ENCODE measurements at places on chromosomes 4 and X.
A peak's percentile ranks its signal among the peaks of the same experiment; 100 is the strongest.

GRCh38 chrX:132776486-132777210, 181.8 kb downstream of the HS6ST2 start:
- DNase-seq = no peak

DNA sequence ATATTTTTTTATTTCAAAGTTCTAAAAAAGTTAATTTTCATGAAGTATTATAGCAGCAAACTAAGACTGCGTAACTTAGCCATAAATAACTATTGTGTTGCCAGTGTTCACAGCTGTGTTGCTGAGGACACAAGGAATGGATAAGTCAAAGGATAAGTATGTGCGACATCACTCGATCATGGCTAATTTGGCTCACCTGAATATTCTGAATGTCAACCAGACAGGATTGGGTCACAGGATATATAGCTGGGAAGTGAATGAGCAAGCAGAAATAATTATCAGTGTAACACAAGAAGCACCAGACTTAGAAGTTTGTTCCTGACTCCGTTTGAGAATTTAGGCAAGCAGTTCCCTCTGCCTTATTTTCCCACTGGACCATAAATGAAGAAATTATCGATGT, 33.9 kb downstream of the PRDM8 start:
- no peak for DNase-seq

DNA sequence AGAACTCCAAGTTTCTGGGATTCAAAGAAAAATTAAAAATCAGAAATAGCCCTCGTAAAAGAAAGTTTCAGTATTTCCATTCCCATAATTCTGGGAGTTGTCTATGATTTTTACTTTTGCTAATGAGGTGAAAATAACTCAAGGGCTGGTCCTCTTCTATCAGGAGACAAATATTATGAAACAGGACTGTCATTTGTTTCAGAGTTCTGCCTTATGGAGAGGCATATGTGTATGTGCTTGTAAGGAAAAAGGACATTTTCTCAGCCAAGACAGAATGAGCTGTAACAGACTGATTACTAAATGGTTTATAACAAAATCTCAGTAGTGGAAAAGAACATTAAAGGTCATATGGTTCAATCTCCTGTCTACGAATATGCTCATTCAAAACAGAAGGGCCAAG, 59.0 kb upstream of the TAB3 start:
- no peak for DNase-seq

DNA sequence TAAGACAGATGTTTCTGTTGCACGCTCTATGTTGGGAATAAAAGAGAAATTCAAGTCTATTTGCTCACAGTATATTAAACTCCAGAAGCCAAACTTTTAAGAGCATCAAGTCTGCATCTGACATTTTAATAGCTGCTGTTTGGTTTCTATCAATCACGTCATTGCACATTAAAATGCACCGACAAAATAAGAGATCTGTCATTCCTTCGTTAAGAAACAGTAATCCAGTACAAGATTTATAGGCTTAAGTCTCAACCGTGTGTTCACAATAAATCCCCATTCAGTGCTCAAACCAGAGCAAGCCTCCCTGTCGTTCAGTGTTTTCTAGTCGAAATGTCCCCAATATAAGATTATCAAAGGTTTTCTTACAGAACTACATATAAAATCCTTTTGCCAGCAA, 89.0 kb upstream of the BMPR1B start:
- DNase-seq = no peak

DNA sequence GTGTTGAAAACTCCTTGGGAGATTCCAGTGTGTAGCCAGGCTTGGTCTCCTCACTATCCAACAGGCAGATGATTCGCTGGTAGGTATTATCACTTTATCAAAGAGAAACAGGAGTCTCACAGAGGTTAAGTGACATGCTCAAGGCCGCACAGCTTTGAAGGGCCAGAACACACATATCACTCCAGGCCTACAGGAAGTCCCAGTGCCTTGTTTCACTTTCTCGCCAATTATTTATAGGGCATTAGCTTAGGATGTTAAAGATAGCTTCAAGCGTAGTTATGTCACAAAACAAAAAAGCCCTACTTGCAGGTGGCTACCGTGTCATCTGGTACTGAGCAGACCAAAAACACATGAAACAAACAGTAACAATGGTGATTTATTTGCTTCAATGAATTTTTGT, 13.2 kb downstream of the ATP8A1 start:
- DNase-seq = no peak

DNA sequence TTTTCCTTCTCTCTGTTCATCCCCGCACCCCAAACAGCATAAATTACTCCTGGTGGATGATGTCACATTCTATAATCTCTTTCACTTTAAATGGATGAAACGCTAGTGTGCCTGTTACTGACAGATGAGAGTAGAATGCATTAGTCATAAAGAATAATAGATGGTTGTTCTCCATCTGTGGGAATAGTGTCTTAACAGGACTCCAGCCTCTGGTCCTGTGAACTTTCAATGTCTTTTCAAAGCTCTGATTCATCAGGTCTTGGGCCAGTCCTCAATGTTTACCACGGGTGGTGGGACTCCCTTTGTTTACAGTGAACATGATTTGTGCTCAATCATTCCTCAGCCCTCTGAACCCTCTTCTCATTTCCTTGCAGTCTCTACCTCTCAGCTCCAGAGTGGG, 182.6 kb downstream of the GABRB1 start:
- DNase-seq = peak; percentile 87

DNA sequence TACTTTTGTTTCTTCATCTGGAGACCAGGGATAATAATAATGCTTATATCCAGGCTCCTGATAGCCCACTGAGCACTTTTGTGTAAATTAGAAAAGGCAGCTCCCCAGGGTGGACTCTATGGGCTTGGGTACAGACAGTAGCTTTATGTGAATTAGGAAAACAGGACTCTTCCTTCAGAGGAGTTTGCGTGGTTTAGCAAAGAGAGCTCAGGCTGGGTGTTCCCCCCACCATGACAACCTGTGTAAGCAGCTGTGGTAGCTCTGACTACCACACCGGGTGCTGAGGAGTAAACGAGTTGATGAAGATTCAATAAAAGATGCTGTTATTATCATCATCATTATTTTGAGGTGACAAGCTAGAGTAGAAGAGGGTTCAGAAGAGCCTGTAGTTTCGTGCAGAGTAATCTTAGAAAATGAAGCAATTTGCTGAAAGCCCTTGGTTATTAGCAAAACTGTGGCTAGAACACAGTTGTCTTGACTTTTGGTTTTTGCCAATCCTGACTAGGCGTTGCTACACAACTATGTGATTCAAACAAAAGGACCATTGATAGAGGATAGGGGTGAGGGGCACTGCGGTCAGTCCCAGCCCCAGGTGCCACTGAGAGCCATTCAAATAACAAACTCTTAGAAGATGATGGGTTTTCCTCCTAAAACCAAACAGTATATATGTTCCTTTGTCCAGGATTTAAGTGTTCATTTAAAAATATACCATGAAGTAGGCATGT, 60.6 kb upstream of the LIMCH1 start:
- peak; percentile 16 for DNase-seq

DNA sequence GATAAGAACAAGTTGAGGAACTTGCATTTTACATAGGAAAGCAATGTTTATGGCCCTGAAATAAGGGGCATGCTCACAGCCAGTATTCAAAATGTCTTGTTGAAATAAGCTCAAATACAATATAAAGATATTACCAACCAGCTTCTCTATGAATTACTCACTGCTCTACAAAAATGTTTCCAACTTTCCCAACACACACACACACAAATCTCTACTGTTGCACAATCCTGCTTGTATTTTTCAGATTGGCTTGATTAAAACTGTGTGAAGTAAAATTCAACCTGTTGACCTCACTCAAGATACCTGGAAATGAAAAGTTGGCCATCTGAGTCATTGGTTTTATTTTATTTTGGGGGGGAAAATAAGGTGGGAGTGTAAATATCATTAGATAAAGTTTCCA, 128.6 kb downstream of the CHIC2 start:
- peak; percentile 34 for DNase-seq

Data from retinal pigment epithelial cell (primary cell).